IMR-90 (cell line): ENCODE measurements at places on chromosomes 1 and 21.

GRCh38 chr1:112267929-112268328 lies 128.1 kb upstream of the CTTNBP2NL start:
- DNase-seq: no peak

DNA sequence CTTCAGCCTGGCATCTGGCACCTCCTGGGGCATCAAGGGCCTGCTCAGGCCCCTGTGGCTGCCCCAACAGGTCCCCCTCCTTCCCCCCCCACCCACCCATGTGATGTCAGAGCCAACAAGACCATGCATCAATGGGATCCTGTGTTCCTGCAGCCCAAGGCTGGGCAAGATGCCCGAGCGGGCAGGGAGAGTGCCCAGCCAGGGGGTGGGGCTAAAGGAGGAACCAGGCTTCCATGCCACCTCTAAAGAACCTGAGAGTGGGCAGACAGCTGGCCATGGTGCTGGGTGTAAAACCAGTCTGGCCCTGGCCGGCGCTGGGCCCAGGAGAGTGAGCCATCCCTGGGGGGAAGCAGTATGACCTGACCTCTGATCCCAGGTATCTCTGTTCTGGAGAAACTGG lies 7.6 kb downstream of the COL16A1 start:
- DNase-seq: no peak

- no peak for DNase-seq
Observed at GRCh38 chr1:153390938-153391710, at the start of gene S100A8. S100A8 (minus strand) TSS chr1:153391073; CDS start chr1:153390535, 538 bp downstream.

DNA sequence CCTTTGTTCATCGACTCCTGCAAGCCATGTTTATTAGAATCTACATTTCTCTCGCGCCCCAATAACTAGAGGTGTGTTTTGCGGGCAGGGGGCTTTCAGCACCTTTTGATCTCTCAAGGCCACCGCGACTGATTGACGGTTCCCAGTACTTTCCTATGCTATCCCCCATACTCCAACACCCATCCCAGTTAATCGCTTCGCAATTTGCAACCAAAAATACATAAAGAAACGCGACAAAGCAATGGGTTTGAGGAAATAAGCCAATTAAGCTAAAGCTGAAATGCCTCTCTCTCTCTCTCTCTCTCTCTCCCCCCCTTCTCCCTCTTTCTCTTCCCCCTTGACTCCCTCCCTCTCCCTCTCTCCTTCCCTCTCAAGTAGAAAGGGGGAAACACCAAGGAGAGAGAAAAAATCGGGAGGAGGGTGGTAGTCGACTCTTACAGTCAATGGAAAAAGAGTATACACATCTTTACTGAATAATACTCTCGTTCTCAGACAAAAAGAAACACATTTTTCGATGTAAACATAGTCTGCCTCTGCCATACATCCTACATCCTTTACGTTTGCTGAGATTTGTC lies 128.0 kb upstream of the DPYD start:
- no peak for DNase-seq

DNA sequence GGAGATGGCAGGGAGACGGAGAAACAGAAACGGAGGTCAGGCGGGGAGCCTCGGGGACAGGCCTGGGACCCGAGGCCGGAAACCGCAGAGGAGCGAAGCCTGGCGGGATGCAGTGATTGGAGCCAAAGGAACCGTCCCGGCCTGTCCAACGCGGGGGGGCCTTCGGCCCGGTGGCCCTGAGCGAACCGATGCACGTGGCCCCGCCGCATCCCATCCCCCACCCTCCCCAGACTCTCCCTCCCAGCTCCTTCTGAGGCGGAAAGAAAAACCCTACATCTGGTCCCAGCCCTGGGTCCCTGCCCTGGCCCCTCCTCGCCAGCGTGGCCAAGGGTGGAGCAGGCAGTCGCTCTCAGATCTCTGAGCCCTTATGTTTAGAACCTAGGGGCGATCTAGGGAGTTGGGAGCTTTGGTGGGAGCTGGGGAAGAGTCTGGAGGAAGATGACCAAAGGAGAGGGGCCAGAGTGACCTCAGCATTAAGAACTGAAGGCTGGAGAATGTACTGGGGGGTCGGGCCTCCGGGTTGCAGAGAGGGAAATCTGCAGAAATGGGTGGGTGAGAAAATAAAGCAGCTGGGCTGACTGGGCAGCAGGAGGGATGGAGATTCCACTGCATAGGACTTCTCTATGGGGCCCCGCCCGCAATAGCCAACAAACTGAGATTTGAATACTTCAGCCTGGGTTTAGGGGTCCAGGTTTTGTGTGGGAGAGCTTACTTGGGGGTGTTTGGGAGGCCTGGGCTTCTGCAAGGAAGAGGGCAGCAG lies 1.5 kb upstream of the CRABP2 start:
- DNase-seq: no peak

GRCh38 chr1:61950418-61950817 lies 208.1 kb downstream of the PATJ start:
- DNase-seq: no peak

DNA sequence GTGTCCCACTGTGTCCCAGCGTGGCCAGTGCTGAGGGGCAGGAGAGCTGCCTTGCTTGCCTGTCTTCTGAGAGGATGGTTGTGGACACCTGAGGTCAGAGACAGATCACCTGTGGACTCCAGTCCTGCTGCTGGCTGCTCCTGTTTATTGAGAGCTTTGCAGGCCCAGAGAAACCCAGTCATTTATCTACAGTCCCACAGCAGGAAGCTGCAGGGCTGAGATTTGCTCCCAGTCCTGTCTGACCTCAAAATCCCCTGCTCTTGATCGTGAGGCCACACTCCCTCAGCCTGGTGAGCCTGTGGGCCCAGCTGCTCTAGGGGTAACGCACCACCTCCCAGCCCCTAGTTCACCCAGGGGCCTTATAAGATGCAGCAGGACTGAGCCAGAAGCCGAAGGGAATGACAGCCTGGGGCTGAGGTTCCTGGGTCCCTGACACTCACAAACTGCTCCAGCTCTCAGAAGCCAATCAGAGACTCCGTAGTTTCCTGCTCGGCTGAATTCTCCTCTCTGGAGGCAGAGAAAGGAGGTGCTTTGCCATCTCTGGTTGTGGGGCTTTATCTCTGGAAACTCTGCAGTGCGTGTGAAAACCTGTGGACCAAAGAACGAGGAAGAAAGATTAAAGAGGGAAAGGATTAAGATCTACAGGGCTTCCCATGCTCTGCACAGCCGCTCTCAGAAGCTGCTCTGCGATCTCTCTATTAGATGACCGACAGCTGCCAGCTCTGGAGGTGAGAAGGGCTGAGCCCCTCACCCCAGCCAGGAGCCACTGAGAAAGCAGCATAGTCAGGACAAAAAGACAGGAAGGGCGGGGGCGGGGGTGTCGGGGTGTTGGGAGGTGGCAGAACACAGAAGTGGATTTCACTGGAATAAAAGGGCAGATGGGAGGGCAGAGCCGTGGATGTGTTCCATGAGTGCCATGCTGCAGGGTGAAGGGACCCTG lies 39.1 kb downstream of the UBIAD1 start:
- DNase-seq: no peak
